Stimulated activated CD4-positive, alpha-beta T cell treated with anti-CD3 and anti-CD28 coated beads, TNF-alpha, amount 100 ng/mL, for 1 hour (primary cell): ENCODE measurements at places on chromosomes 11 and 22.

GRCh38 chr11:115759622-115760460 is 255.6 kb upstream of the CADM1 start:
- DNase-seq = no peak

GRCh38 chr22:20441631-20442484 is 4.2 kb upstream of the SCARF2 start:
- no peak for DNase-seq

- DNase-seq = no peak
Measured at GRCh38 chr22:27510024-27510423, 291.5 kb downstream of the MN1 start.

- DNase-seq = no peak
Measured at GRCh38 chr11:80502511-80502910, 1061.7 kb upstream of the TENM4 start.

DNA sequence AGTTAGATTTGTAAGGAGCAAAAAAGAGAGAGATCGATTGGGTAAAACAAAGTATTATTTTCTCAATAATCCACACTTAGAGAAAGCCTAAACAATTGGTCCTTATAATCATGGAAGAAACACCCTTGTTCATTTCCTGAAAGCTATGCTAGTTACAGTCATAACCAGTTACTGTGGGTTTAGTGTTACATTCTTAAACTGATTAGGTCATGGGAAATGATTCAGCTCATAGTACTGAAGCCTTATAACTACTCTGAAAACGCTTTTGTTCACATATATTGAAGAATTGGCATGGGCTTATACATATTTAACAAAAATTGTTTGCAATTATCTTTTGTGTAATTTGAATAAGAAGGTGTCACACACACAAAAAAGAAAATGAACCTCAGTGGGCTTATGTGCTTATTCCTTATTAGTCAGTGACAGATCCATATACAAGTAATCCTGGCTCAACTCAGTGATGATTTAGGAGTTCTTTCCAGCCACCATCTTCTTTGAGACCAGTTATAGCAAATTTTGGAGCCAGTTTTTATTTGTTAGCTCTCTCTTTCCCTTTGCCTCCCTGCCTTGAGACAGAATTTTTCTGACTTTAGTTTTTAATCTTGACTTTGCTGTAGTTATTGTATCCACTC is 198.5 kb upstream of the CTSC start:
- no peak for DNase-seq

DNA sequence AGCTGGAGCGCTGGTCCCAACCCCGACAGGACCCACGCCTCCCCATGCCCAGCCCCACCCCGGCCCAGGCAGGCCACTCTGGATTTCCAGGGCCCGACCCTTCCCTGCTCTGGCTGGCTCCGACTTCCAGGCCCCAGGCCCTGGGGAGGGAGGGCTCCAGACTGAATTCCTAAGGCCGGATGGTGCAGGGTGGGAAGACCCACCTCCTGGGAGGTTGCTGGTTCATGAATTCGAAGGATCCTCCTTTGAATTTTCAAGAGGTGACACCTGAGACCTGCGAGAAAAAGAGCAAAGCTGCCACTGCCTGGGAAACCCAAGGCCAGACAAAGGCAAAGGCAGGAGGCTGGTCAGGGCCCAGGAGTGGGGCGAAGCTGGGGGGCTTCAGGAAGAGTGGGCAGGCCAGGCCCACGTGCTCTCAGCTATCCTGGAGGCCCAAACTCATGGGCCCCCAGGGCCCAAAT is 47.0 kb upstream of the LINC01488 start:
- DNase-seq = no peak

GRCh38 chr11:89456681-89457080 is 34.5 kb downstream of the NOX4 start:
- DNase-seq = no peak

DNA sequence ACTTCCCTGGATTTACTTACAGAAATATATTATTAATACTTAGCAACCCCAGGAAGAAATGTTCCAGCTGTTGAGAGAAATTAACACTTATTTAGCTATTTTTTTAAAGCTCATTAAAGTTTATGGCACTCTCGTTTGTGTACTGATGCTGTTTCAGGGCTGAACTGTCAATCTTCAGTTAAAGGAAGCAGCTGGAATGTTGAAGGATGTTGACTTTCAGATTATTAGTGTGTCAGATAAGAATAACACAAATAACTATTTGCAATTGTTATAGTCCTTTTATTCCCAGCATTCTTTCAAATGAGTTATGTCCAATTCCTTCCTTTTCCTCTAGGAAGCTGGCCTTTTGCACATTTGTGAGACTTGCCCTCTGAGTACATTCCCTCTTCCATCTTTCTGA is 278.2 kb upstream of the RAG2 start:
- DNase-seq = no peak
